Psoas muscle (tissue), 8 donors: ENCODE measurements at places on chromosomes 4 and X. TPM values are rescaled to one million over a fixed set of nuclear protein-coding genes. Genes with fewer than 3 reads are reported as not detected.

The HTR2C gene
- not detected for total RNA-seq

The TBC1D9 gene
- total RNA-seq, result 5.4 TPM

DNA sequence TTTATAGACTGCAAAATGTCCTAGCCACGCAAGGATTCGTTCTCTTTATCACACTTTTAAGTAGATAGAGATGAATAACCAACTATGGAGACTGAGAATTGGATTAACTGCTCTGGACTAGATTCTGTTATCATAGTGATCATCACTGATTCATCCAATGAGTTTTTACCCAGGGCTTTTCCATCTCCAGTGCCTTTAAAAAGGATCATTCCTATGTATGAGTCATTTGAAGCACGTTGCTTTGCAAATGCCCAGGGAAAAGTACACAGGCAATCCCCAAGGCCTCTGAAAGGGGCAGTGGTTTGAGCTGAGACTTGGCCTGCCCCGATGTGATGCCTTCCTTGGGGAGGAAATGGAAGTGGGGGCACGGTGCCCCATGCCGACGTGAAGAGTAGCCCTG lies 122.7 kb upstream of the PSAPL1 start:
- no peaks in the 10 kb centered on the region for H3K4me1 ChIP-seq
- H3K27ac ChIP-seq, result no peak overlapping the region
- DNase-seq, result no peak

- H3K27me3 ChIP-seq, result no peaks in the 10 kb centered on the region
- no peak for DNase-seq
- H3K4me1 ChIP-seq, result peaks cover 40% of the 10 kb centered on the region
- peak overlapping the region; percentile 93 for H3K27ac ChIP-seq
- peak overlapping the region; percentile 59 for H3K4me3 ChIP-seq
These were observed 313.0 kb downstream of the ARHGAP10 start for GRCh38 chr4:148044912-148045352.

- no peak for DNase-seq
- H3K4me1 ChIP-seq, result no peaks in the 10 kb centered on the region
- H3K36me3 ChIP-seq, result no peaks in the 10 kb centered on the region
- H3K27me3 ChIP-seq, result peaks cover 4% of the 10 kb centered on the region
- no peak overlapping the region for H3K4me3 ChIP-seq
These were observed 104.0 kb upstream of the ARHGEF9 start for GRCh38 chrX:63889001-63889400.

DNA sequence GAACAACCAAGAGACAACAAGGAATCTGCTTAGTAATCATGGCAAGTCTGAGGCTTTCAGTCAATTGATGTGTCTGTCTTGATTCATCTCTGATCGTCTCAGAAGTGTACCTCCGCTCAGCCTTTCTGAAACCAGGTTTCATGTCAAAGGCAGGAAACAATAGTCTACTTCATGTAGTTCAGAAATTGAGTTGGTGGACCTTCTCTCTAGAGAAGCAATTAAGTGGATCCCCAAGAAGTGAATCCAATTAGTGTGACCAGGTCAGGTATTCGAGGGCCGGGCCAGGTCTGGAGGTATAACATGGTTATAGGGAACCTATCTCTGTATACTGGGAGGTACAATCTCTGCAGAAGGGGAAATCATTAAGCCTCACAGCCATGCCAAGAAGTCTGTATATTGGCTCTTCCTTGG lies 32.0 kb downstream of the DAPP1 start:
- H3K36me3 ChIP-seq, result no peaks in the 10 kb centered on the region
- no peaks in the 10 kb centered on the region for H3K4me1 ChIP-seq
- no peak overlapping the region for H3K27ac ChIP-seq
- no peaks in the 10 kb centered on the region for H3K27me3 ChIP-seq
- no peak overlapping the region for H3K4me3 ChIP-seq

GRCh38 chrX:44314259-44314734 lies 29.2 kb downstream of the EFHC2 start:
- H3K4me1 ChIP-seq, result no peaks in the 10 kb centered on the region
- no peak overlapping the region for H3K27ac ChIP-seq
- DNase-seq, result no peak
- H3K27me3 ChIP-seq, result no peaks in the 10 kb centered on the region
- no peak overlapping the region for H3K4me3 ChIP-seq

DNA sequence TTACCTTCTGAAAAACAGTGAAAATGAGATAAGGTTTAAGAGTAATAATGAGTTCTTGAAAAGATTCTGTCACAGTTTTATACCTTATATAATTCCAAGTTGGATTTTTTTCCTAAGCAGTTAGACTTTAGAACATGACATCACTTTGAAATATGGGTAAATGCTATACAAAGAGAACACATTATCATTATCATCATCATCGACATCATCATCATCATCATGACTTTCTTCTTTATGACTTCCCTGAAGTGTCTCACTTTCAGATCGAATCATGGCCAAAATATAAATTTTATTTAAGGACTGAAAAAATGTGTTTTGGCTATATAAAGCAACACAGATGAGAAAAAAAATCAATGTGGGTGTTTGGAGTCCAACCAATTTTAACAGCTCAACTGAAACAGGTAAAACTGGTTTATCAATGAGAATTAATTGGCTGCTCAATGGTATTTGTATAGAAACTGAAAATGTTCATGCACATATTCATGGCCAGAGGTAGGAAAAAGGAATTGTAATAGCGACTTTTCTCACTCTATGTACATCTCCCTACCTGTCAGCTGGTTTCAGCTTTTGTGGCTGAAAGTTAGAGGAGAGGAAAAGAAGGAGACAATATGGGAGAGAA lies 243.1 kb upstream of the GPC4 start:
- H3K36me3 ChIP-seq, result no peaks in the 10 kb centered on the region
- no peak overlapping the region for H3K27ac ChIP-seq
- H3K4me1 ChIP-seq, result peaks cover 6% of the 10 kb centered on the region
